Neural crest cell (in vitro differentiated cells): ENCODE measurements at places on chromosomes 12 and 14.

GRCh38 chr14:60151715-60152114, 13.5 kb downstream of the DHRS7 start:
- DNase-seq: no peak
- no peaks in the 10 kb centered on the region for H3K27me3 ChIP-seq
- no peak overlapping the region for H3K27ac ChIP-seq
- no peak overlapping the region for H3K4me3 ChIP-seq
- peaks cover 15% of the 10 kb centered on the region for H3K36me3 ChIP-seq

- H3K4me3 ChIP-seq: peak within 1 kb of the TSS; percentile 96
- H3K27me3 ChIP-seq: peaks cover 94% of the 10 kb centered on the region
- H3K4me1 ChIP-seq: peaks cover 7% of the 10 kb centered on the region
- no peaks in the 10 kb centered on the region for H3K36me3 ChIP-seq
- H3K27ac ChIP-seq: no peak within 1 kb of the TSS
Observed at GRCh38 chr14:59870277-59871165, at the start of gene RTN1. RTN1 (minus strand) TSS chr14:59870776; CDS start chr14:59870630, 146 bp downstream.

DNA sequence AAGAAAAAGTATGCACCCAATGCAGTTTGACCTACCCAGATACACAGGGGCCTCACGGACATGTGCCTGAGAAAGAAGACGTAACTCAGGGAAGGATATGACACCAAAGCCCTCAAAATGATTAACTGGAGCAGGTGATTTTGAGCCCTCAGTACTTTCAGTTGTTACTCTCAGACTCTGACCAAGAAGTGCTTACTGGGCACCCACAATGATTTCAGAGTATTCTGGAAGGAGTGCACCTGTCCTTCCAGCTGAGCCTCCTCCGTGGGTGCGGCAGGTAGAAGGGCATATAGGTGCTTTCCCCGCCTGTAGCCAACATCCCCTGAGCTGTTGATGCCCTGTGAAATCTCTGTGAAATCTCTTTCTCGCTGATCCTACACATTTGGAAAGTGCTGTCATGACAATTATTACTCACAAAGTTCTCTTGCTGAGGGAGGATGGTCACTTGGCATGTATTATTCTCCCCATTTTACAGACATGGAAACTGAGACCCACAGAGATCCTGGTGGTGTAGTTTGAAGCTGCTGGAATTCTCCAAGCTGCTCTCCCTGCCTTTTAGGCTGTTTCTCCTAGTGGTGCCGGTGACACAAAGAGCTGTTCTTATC, 154.3 kb upstream of the CCND2 start:
- no peak overlapping the region for H3K4me3 ChIP-seq
- H3K27ac ChIP-seq: no peak overlapping the region
- H3K36me3 ChIP-seq: no peaks in the 10 kb centered on the region
- H3K4me1 ChIP-seq: peaks cover 17% of the 10 kb centered on the region

- H3K27me3 ChIP-seq: peaks cover 24% of the 10 kb centered on the region
- H3K36me3 ChIP-seq: no peaks in the 10 kb centered on the region
- peak overlapping the region; percentile 83 for H3K4me3 ChIP-seq
Observed at GRCh38 chr14:105089746-105090492, 24.7 kb upstream of the GPR132 start.

GRCh38 chr14:100902295-100903133, 1.0 kb downstream of the RTL1 start:
- H3K27ac ChIP-seq: no peak overlapping the region
- no peak for DNase-seq
- H3K4me3 ChIP-seq: peak overlapping the region; percentile 63
- peaks cover 55% of the 10 kb centered on the region for H3K27me3 ChIP-seq

- H3K27ac ChIP-seq: no peak overlapping the region
- H3K36me3 ChIP-seq: no peaks in the 10 kb centered on the region
Observed at GRCh38 chr14:59831121-59831730, 39.4 kb downstream of the RTN1 start.

GRCh38 chr12:22598763-22599161, 26.2 kb upstream of the ETNK1 start:
- H3K27ac ChIP-seq: no peak overlapping the region
- no peaks in the 10 kb centered on the region for H3K4me1 ChIP-seq
- DNase-seq: no peak
- H3K27me3 ChIP-seq: no peaks in the 10 kb centered on the region
- no peak overlapping the region for H3K4me3 ChIP-seq

- H3K4me1 ChIP-seq: no peaks in the 10 kb centered on the region
- H3K27me3 ChIP-seq: no peaks in the 10 kb centered on the region
- no peak for DNase-seq
- no peaks in the 10 kb centered on the region for H3K36me3 ChIP-seq
Observed at GRCh38 chr14:89443042-89443629, 26.1 kb upstream of the FOXN3 start.

GRCh38 chr12:1634590-1635191, 5.7 kb downstream of the WNT5B start:
- H3K27me3 ChIP-seq: peaks cover 45% of the 10 kb centered on the region
- H3K36me3 ChIP-seq: no peaks in the 10 kb centered on the region
- H3K27ac ChIP-seq: no peak overlapping the region
- H3K4me3 ChIP-seq: peak overlapping the region; percentile 52

DNA sequence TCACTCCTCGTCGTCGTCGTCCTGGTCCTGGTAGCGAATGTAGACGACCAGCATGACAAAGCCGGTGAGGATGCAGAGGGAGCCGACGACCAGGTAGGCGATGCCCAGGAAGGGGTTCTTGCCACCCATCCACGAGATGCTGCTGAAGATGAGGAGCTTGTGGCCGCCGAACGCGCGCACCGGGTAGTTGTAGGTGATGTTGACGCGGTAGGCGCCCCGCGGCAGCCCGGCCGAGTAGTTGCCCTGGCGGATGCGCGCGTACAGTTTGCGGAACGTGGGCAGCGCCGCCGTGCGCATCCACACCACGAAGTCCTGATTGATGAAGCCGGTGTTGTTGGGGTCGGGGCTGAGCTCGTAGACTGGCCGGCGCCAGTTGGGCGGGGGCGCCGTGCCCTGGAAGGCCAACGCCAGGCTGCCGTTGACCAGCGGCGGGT, 1.0 kb downstream of the TMEM30B start:
- no peak for DNase-seq
- H3K4me3 ChIP-seq: peak overlapping the region; percentile 62
- peaks cover 4% of the 10 kb centered on the region for H3K36me3 ChIP-seq

- no peak overlapping the region for H3K4me3 ChIP-seq
- H3K36me3 ChIP-seq: peaks cover 4% of the 10 kb centered on the region
- H3K27me3 ChIP-seq: peaks cover 17% of the 10 kb centered on the region
- H3K4me1 ChIP-seq: peaks cover 7% of the 10 kb centered on the region
Observed at GRCh38 chr12:130391186-130391585, 53.5 kb downstream of the PIWIL1 start.

DNA sequence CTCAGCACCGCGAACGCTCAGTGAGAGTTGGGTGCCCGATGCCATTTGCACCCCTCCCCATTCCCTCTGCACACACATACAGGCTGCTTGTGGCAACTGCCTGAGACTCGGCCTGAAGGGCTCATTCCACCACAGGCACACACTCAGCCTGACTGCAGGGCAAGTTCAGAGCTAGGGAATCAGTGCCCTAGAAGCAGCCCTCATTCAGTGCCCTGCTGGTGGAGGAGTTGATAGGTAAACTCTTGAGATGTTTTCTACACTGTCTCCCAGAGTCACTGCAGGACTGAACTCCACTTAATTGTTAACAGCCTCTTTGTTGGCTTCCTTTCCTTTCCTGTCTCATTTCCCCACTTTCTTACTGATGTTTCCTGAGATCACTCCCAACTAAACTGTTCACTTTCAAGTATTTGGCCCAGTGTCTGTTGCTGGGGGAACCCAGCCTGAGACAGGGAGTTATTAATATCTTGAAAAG, 16.9 kb downstream of the PPP1R36 start:
- H3K4me1 ChIP-seq: peaks cover 25% of the 10 kb centered on the region
- no peaks in the 10 kb centered on the region for H3K27me3 ChIP-seq
- peak overlapping the region; percentile 82 for H3K27ac ChIP-seq
- H3K4me3 ChIP-seq: no peak overlapping the region
- H3K36me3 ChIP-seq: no peaks in the 10 kb centered on the region

- no peak overlapping the region for H3K27ac ChIP-seq
- H3K36me3 ChIP-seq: peaks cover 22% of the 10 kb centered on the region
- H3K4me1 ChIP-seq: peaks cover 17% of the 10 kb centered on the region
- DNase-seq: no peak
Observed at GRCh38 chr14:71049435-71050133, 142.3 kb downstream of the PCNX1 start.

- no peaks in the 10 kb centered on the region for H3K36me3 ChIP-seq
- H3K27me3 ChIP-seq: no peaks in the 10 kb centered on the region
- no peak overlapping the region for H3K27ac ChIP-seq
Observed at GRCh38 chr12:104746467-104747088, 211.5 kb downstream of the SLC41A2 start.

DNA sequence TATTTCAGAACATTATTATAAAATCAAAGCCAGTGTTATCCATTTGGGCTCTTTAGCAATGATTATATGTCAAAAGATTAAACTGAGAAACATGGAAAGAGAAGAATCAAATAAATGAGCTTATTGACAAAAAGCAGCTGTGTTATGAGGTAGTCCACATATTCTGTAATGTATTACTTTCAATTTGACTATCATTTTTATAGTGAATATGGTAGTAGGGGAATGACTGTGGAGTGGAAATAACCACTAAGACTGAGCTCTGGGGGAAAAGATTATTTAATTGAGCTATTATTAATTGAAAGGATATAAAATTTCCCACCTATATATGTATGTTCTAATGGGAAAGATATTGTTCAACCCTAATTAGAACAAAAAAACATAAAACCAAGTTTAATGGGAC, 381.3 kb downstream of the TMTC2 start:
- no peak overlapping the region for H3K27ac ChIP-seq
- peaks cover 12% of the 10 kb centered on the region for H3K4me1 ChIP-seq
- no peak overlapping the region for H3K4me3 ChIP-seq

GRCh38 chr14:104393898-104394381, 185.6 kb upstream of the C14orf180 start:
- no peak overlapping the region for H3K27ac ChIP-seq
- no peak overlapping the region for H3K4me3 ChIP-seq
- DNase-seq: no peak
- no peaks in the 10 kb centered on the region for H3K36me3 ChIP-seq
- H3K27me3 ChIP-seq: peaks cover 2% of the 10 kb centered on the region
- H3K4me1 ChIP-seq: no peaks in the 10 kb centered on the region

GRCh38 chr12:89603678-89604077, 77.8 kb upstream of the POC1B start:
- H3K4me3 ChIP-seq: no peak overlapping the region
- no peak overlapping the region for H3K27ac ChIP-seq
- no peak for DNase-seq

DNA sequence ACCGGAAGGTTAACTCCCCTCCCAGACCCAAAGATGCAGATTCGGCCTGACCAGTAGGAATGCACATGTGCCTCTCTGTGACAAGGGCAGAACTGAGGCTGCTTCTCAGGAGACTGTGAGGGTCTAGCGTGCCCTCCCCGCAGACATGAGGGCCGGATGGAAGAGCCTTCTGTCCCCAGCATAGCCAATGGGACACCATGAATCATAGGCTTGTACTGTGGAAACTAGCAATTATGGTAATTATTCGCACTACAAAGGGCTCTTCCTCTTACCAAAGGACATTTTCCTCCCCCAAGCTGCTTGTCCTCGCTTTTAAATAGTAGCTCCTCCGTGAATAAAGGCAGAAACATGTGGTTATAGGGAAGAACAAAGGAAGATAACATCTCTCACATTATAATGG, 6.2 kb downstream of the COA8 start:
- peaks cover 23% of the 10 kb centered on the region for H3K4me1 ChIP-seq
- peak overlapping the region; percentile 92 for H3K27ac ChIP-seq
- peaks cover 2% of the 10 kb centered on the region for H3K36me3 ChIP-seq
- H3K4me3 ChIP-seq: peak overlapping the region; percentile 53
- DNase-seq: no peak

- H3K4me1 ChIP-seq: peaks cover 8% of the 10 kb centered on the region
- DNase-seq: no peak
- H3K27ac ChIP-seq: no peak overlapping the region
- no peaks in the 10 kb centered on the region for H3K27me3 ChIP-seq
- H3K36me3 ChIP-seq: peaks cover 19% of the 10 kb centered on the region
Observed at GRCh38 chr12:57058454-57058853, 8.5 kb upstream of the MYO1A start.

DNA sequence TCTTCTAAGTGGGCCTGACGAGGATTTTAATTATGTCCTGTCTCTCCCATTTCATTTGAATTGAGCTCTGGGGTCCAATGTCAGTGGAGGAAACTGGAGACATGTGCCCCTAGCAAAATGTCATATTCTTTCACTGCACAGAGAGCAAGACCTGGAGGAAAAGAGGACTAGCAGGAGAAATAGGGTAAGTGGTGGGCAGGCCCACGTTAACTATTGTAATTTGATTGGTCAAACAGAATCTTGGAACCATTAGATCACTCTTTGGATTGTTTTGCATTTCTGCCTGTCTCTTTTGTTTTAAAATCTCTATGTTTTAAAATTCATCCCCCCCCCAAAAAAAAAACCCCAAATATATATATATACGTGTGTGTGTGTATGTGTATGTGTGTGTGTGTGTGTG, 113.9 kb upstream of the PELI2 start:
- H3K4me3 ChIP-seq: no peak overlapping the region
- H3K27ac ChIP-seq: no peak overlapping the region
- H3K27me3 ChIP-seq: no peaks in the 10 kb centered on the region

GRCh38 chr12:49264466-49264872, 413 bp upstream of the TUBA1C start:
- peaks cover 41% of the 10 kb centered on the region for H3K4me1 ChIP-seq
- no peak overlapping the region for H3K27ac ChIP-seq
- H3K36me3 ChIP-seq: peaks cover 11% of the 10 kb centered on the region
- peak overlapping the region; percentile 89 for H3K4me3 ChIP-seq

GRCh38 chr12:45483571-45483970, 245.9 kb upstream of the ARID2 start:
- no peak overlapping the region for H3K27ac ChIP-seq
- H3K27me3 ChIP-seq: no peaks in the 10 kb centered on the region
- no peak overlapping the region for H3K4me3 ChIP-seq
- no peaks in the 10 kb centered on the region for H3K36me3 ChIP-seq

- no peak overlapping the region for H3K4me3 ChIP-seq
- H3K27me3 ChIP-seq: no peaks in the 10 kb centered on the region
- DNase-seq: no peak
- H3K4me1 ChIP-seq: no peaks in the 10 kb centered on the region
- H3K27ac ChIP-seq: no peak overlapping the region
Observed at GRCh38 chr12:78101113-78101876, 270.6 kb downstream of the NAV3 start.

DNA sequence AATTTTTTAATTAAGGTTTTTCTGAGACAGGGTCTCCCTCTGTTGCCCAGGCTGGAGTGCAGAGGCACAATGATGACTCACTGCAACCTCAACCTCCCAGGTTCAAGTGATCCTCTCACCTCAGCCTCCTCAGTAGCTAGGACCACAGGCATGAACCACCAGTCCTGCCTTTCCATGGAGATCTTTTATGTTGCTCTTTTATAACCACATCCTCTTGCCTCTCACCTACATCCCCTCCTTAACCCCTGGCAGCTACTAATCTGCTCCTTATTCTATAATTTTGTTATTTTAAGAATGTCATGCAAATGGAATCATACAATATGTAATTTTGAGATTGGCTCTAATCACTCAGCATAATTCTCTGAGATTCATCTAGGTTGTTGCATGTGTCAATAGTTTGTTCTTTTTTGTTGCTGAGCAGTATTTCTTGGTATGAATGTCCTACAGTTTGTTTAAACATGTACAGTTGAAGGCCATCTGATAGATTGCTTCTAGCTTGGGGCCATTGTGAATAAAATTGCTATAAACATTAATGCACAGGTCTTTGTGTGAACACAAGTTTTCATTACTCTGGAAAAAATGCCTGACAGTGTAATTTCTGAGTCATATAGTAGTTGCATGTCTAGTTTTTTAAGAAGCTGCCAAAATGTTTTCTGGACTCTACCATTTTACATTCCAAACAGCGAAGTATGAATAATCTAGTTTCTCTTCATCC, 249.2 kb upstream of the AMIGO2 start:
- no peak overlapping the region for H3K27ac ChIP-seq
- no peak for DNase-seq
- H3K36me3 ChIP-seq: no peaks in the 10 kb centered on the region
- H3K4me1 ChIP-seq: no peaks in the 10 kb centered on the region
- no peaks in the 10 kb centered on the region for H3K27me3 ChIP-seq
